Progenitor cell of endocrine pancreas (in vitro differentiated cells): ENCODE measurements at places on chromosomes 3 and 15.

GRCh38 chr3:195135917-195136316 is 135.0 kb downstream of the XXYLT1 start:
- no peak for DNase-seq

DNA sequence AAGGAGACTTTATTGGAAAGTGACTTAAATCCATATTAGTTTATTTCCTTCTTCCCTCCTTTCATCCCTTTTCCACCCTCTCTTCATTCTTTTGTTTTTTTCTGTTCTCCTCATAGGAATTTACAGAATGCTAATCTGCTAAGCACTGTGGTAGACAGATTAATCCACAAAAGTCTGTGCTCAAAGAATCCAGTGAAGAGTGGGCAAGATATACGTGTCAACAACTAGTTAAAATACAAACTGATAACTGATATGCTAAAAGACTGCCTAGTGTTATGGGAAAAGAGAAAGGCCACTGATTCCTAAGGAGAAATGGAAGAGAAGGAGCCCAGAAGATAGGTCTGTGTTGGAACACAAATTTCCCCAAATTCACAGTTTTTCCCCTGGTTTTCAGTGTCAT is 202.2 kb downstream of the MBNL1 start:
- DNase-seq = no peak

GRCh38 chr3:36905545-36905944 is 39.3 kb downstream of the TRANK1 start:
- no peak for DNase-seq

DNA sequence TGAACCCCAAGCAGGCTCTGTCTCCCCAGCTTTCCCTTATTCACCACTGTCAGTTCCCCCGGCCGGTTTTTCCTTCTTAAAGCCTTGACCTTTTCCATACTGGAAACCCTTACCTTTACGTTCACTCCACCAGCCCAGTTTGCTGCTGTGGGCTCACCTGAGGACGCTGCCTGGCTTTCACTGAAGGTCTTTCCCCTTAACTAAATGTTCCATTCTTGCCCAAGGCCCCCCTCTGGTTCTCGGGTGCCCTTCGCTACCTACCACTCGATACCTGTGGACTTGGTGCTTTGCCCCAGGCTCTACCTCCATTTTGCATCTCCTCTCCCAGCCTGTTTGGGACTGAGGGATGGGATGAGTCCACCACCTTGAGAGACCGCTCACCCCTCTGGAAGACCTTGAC is 851 bp downstream of the AP2M1 start:
- DNase-seq = no peak

- DNase-seq = no peak
Measured at GRCh38 chr3:155876503-155876902, 6.1 kb downstream of the GMPS start.

GRCh38 chr15:95658799-95659198 is 671.7 kb upstream of the NR2F2 start:
- no peak for DNase-seq

GRCh38 chr3:112017091-112017490 is 17.4 kb upstream of the TMPRSS7 start:
- DNase-seq = no peak

GRCh38 chr15:98955961-98956723 is 51.5 kb downstream of the PGPEP1L start:
- no peak for DNase-seq
